ENCODE measurements at places on chromosomes 13 and 19. TPM values are rescaled to one million over a fixed set of nuclear protein-coding genes. Genes with fewer than 3 reads are reported as not detected.

Gene SLC25A41
- total RNA-seq, result not detected

Gene ZNF382
- 8.6 TPM for total RNA-seq

Gene DACT3
- 2.2 TPM for total RNA-seq

Gene ZNF556
- not detected for total RNA-seq

Gene SOX21
- not detected for total RNA-seq
